ENCODE measurements at places on chromosomes 6 and 20.

DNA sequence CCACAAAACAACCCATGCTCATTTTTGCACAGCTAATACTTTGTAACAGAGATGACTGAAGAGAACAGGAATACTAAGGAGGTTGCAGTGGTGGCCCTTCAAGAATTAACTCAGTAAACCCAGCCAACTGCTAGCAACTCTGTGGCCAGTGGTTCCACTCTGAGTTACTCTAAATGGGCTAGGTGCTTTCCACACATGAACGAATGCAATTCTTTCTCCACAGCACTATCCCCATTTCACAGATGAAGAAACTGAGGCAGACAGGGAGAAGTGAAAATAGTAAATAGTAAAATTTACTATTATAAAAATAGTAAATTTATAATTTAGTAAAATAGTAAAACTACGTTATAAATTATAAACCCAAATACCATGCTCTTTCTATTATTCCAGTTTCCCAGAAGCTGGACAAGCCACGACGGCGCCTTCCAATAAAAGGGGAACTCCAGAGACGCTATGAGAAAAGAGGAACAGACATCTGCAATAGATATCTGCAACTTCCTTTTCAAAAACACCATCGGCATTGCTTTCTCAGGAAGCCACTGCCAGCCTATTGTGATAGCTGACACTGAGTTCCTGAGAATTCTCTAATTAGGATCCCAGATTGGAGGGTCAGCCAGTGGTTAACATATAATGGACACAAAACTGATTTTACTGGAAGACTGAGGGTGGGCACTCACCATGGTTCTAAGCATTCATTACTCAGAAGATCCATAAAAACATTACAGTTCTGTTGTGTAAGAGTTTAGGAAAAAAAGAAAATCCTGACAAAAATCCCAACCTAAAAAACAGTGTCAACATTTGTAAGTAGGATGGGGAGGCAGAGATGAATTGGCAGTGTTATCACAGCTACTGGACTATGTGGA lies 16.2 kb downstream of the FKBP1A start:
- DNase-seq = no peak

DNA sequence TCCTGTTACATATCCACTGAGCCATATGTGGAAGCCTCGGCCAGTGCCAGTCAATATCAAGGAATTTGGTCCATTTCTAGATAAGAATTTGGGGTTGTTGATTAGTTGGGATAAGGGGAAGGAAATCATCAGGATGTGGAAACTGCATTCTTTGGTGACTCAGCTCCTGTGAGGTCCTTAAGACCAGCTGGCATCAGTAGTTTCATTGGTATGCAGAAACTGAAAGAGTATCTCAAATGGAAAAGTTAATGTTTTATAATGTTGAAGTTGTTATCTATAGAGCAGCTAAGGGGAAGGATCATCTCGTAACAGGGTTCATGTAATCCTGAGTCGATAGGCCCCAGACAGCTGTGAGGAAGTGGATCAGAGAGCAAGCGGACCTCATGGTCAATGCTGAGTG lies 87.9 kb upstream of the PRND start:
- no peak for DNase-seq

DNA sequence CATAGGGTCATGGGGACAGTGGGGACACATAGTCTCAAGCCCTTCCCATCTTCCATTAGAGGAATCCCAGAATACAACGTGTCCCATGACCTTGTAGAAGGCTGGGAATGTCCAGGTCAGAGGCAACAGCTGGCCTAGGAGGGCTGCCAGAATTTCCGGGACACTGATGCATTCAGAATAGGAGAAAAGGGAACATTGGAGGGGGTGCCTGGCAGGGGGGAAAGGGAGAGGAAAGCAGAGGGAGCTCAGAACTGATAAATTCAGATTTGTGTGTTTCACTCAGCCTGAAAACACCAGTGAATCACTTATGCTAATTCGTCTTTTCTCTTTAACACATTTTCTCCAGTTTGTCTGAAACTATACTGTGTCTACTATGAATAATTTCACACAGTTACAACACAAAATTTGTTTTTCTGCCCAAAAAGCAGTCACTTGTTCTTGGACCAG lies 35.5 kb upstream of the BMP2 start:
- DNase-seq = peak; percentile 52

DNA sequence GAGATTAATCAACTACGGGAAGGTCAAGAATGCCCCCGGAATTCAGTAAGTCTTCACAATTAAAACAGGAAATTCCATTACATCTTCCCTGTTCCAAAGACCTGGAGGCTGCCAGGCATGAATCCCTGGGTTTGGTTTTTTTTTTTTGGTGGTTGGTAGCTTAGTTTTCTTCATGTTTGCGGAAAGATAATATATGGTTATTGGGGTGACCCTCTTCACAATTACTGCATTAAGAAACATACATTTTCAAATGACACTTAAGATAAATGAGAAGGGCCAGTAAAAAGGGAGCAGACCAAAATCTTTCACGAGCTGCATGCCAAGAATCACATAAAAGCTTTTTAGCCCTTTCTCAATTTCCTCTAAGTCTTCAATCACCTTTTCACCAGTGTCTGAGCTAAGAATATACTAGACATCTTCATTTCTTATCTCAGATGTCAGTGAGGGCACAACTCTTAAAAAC lies 64.0 kb downstream of the KIF13A start:
- DNase-seq = no peak

- peak; percentile 94 for DNase-seq
Observed at GRCh38 chr6:113994934-113995342, 24.0 kb upstream of the HDAC2 start.

DNA sequence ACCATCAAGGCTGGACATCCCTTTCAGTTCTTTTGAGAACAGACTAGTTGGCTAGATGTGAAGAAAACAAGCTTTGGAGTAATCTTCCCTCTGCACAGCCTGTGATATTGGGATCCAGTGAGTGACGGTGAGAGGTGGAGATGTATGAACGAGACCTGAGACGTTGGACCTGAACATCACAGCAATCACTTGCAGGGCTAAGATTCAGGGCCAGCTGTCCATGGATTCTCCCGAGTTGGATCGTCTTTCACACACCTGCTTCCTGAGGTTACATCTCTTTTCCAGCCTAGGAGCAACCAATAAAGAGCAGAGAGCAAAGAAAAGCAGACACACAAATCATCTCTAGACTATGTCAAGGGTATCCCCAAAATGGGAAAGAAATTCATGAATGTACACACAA lies 30.0 kb upstream of the TMEM14A start:
- no peak for DNase-seq

- DNase-seq = no peak
Observed at GRCh38 chr6:106461084-106461483, 100.6 kb downstream of the CRYBG1 start.

DNA sequence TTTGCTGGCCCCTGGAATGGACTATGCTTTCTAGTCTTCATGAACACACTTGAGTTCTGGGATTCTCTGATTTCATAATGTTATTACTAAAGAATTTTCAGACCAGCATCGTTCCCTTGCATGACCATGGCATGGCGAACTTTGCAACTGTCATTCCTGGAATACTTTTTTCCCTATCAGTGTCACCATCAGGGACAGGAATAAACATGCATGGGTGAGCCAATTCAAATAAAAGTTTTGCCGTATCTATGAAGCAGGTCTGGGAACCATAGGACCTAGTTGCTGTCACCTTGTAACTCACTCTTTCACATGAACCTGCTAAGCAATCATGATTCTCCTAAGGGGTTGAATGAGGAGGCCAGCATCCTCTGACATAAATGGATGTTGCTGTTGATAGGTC lies 68.2 kb upstream of the AGPAT4 start:
- no peak for DNase-seq

DNA sequence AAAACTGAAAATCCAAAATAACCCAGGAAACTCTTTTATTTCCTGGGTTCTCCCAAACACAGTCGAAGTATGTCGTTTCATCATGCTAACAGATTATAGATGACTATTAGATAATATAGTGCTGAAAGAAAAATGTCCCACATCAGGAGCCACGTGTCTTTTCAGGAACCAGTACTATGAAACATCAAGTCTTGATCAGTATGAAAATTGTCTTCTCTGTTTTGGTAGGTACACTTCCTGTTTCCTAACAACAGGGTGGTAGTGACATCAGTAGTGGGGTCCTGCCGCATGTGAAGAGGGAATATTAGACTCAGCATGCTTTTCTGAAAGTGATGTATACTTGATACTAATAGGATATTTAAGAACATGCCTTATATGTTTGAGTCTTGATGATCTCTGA lies 136.7 kb downstream of the HIVEP1 start:
- DNase-seq = no peak

DNA sequence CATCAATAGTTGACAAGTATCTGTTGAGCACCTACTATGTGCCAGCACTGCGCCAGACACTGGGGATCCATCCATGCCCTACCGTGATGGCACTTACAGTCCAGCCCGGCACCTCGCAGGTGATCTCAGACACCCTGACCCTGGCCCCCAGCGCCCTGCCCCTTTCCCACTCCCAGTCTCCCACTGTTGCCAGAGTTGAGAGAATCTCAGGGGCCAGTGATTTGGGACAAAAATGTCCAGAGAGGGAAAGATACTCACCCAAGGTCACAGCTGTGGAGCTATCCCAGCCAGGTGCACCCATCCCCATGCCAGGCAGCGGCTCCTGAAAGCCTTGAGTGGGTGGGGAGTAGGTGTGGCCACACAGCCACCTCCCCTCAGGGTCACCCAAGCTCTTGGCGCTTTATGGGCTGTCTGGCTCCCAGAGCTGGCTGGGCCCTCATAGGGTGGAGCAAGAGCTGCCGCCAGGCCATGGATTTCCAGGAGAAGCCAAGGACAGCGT lies 3.3 kb downstream of the PI16 start:
- DNase-seq = no peak

DNA sequence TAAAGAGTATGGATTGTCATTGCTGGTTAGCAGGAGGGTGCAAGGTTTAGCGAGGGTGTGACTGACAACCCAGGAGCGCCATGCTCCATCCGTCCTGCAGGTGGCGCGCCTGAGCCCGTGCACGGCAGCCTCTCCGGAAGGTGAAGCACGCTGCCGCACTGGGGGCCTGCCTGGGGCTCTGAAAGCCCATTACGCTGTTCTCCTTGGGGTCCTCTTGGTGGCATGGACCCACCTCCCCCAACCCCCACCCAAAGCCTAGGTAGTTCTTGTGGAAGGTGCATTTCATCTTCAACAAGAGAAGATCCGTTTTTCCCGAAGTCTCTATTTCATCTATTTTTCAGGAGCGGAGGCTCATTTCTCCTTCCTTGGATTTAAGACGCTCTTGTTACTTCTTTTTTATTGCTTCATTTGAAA lies 197.4 kb upstream of the KCNG1 start:
- peak; percentile 6 for DNase-seq

GRCh38 chr6:11740875-11741274 lies 37.7 kb downstream of the ADTRP start:
- no peak for DNase-seq

GRCh38 chr20:57601211-57601570 lies 19.0 kb downstream of the ZBP1 start:
- no peak for DNase-seq

- DNase-seq = no peak
Observed at GRCh38 chr20:45626540-45626939, 3.0 kb upstream of the WFDC10A start.

DNA sequence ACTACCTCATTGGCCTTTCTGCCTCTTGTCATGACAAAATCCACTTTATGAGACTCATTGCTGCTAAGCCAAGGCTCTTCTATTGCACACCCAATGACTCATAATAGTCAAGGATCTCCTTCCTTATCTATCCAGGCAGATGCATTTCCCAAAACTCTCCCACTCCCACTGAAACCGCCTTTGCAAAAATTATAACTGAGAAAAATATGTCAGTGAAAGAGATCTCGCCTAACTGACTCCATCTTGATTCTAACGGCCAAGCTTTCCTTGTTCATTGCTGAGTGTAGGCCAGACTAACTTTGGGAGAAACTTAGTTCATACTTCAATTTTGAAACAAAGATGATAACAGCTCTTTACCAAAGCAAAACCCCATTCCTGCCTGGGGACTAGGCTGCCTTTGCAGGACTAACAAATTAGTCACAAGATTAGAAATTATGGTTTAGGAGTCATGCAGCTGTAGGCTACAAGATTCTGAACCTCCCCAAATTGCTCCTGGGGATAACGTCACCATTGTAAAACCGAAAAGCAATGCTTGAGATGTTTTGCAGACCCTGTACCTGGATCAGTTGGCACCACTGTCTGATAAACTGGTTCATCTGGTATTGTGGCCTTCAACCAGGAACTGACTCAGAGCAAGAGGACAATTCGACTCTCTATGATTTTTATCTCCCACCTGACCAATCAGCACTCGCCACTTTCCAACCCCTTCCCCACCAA lies 47.1 kb downstream of the HAO1 start:
- DNase-seq = no peak

GRCh38 chr20:46302106-46302505 lies 6.2 kb downstream of the CDH22 start:
- DNase-seq = no peak

- no peak for DNase-seq
Observed at GRCh38 chr6:75428204-75428603, 65.4 kb downstream of the FILIP1 start.

DNA sequence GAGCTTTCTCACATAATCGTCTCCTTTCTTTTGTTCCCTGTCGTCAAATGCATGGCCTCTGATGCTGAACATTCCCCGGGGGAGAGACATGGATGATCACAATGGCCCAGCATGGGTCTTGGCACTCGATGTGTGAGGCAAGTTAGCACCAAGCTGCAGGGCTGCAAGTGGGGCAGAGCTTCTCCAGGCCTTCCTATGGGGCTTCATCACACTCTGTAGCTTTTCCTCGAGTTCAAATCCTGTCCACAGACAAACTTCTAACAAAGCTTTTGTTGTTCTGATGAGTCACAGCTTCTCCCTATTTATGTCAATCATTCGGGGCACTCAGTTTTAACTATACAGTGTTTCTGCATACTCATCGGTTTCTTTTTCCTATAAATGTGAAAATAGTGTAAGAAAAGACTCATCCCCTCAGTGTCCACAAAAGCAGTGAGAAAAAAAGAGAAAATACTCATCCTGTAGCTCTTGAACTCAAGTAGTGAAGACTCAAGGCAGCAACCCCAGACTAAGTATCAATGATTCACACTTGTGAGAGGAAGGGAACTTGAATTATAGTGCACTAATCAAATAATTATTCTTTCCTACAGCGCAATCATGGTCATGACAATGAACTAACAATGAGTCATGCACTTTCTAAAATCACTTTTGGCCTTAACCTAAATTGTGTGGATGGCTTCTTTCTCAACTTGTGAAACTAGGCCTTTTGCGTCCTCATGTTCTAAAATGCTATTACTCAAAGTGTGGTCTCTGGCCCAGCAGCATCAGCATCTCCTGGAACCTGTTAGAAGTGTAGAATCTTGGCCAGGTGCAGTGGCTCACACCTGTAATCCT lies 68.4 kb upstream of the NOX3 start:
- DNase-seq = no peak

All from midbrain (tissue), 1 donor.